Caudate nucleus (tissue), 63 donors: ENCODE measurements at places on chromosomes 6 and 20.

DNA sequence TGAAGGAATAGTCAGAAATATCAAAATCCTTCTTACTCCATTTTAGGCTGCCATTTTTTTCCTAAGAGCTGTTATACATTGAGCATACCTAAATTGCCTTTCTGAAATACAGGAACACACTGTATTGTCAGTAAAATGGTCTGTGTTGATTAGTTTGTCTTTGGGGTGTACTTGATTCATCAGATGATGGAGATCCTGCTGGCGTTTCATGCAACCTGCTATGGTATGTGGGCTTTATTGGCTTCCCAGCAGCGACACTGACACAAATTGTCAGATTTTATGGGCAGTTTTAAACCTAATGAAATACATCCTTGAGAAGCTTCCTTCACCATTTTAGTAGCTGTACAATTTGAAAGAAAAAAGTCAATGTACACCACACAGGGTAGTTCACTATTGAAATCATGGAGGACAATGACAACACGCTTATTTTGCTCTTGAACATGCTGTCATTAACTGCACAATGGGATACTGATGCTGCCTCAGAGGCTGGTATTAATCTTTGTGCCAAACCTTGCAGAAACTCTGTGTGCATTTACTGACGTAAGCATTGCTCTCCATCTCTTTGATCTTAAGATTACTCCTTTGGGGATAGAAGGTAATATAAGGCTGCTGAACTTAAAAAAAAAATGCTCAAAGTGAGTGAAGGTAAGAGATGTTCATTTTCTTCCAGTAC is 124.9 kb downstream of the LAMA2 start:
- no peak for DNase-seq

- no peak for DNase-seq
Measured at GRCh38 chr6:168123165-168123911, 44.3 kb upstream of the FRMD1 start.

DNA sequence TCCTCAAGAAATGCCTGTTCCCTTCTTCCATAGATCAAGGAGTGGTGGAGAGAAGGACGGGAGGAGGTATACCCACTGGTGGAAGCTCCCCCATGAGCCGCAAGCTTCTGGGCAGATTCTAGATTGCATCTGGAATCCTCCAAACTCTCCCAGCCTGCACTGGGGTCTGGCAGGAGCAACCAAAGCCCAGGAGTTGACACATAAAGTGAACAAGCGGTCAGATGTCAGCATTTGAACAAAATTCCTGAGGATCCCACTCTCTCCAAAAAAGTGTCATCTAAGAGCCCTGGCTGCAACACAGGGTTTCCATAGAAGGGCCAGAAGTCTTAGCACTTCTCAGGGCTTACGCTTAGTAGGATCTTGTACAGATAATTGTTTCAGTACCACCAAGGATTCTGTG is 88.2 kb downstream of the KCNB1 start:
- no peak for DNase-seq

- DNase-seq, result no peak
Measured at GRCh38 chr20:1381753-1382591, 10.9 kb downstream of the FKBP1A start.

GRCh38 chr20:59359906-59360725 is 59.7 kb downstream of the EDN3 start:
- no peak for DNase-seq
